ENCODE measurements at places on chromosomes 11 and 22.

GRCh38 chr11:23574149-23574548 is 713.9 kb upstream of the CCDC179 start:
- DNase-seq = no peak

DNA sequence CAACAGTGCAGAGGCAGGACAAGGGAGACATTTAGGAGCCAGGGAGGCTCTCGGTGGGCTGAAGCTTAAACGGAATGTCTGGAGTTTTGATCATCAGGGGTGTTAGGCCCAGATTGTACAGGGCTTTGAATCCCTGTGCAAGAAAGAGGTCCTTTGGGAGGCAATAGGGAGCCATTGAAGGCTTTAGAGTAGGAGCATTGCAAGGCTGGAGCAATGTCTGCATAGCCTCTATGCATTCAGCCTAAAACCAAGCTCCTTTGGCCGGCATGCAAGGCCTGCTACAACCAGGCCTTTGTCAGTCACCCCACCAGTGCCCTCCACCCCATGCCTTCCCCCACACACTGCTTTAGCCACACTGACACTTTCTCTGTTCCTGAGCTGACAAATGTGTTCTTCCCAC is 47.4 kb upstream of the FGF3 start:
- no peak for DNase-seq

GRCh38 chr11:4418403-4418802 is 24.9 kb upstream of the TRIM21 start:
- no peak for DNase-seq

GRCh38 chr22:40462195-40462984 is 92.0 kb downstream of the SGSM3 start:
- peak; percentile 28 for DNase-seq

GRCh38 chr22:23690713-23691112 is at the start of gene RGL4:
RGL4 (plus strand) TSS chr22:23691013; CDS start chr22:23692031, 1,018 bp downstream.
- DNase-seq = no peak

DNA sequence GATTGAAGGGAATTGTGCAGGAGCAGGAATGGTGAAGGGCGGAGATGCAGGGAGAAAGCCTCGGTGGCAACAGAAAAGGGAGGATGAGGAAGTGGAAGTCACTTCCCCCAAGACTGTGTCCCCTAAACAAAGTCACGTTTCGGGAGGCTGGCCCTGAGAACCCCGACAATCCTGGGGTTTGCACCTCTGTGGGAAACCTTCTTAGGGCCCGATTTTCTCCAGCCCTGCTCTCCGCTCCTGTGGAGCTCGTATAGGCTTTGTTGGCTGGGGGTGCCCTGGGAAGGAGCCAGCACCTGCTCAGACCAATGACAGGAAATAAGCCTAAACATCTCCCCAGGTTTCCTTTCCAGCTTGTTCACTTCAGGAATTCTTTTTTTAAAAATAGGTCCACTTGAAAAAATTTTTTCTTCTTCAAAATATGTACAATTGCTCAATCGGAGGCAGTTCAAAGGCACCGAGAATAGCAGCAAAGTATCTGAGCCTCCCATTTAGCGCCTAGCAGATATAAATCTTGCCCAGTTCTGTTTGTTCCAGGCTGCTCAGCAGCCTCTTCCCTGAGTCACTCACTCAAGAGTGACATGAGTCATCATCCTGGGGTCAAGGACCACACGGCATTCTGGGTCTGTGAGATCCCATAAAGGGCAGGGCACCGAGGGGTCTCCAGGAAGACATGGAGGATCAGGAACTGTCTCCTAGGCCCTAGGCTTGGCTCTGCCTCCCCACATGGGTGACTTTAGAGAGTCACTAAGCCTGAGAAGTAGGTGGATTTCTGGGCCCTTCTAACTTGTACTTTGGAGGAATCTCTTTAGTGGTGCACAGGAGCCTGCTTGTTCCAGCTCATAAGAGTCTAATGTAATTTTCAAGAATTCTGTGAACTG is 34.0 kb downstream of the IRAG1 start:
- DNase-seq = peak; percentile 19

- no peak for DNase-seq
Measured at GRCh38 chr11:8826901-8827560, 84.0 kb upstream of the AKIP1 start.

DNA sequence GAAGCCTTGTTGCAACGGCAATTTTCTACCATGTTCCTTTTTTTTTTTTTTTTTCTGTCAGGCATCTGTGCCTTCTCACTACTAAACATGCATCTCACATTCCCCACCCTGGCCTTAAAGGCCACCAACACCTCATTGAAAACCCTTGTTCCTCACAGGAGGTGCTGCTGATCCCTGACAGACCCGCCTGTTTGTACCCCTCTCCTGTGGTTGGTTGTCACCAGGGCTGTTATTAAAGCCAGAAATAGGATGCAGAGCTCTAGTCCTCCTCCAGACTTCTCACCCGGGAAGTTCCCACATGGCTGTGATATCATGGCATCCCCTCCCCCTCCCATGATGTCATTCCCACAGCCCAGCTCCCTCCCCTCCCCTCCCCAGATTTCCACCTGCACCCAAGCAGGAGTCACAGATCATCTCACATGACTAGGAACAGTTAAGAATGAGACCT is 302.8 kb upstream of the NCAM1 start:
- DNase-seq = no peak

GRCh38 chr11:131857246-131857645 is 486.8 kb downstream of the NTM start:
- no peak for DNase-seq

DNA sequence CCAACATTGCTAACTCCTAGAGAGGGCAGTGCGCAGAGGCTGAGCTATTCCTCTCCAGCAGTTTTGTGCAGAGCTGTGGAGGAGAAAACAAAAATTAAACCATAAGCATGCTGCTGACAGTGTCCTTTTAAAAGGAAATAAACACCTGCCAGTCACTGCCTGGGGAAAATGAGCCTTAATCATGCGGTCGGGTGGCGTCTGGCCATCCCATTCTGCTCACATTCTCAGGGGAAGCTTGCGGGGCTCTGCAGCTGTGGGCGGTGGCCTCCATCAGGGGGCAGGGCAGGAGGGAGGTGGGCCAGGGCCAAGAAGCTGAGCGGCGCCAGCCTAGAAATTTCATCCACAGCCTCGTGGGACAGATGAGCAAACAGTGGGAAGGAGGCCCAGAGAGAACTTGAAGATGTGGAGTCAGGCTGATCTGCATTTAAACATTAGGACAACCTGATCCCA is 71.0 kb upstream of the TP53I11 start:
- DNase-seq = no peak

DNA sequence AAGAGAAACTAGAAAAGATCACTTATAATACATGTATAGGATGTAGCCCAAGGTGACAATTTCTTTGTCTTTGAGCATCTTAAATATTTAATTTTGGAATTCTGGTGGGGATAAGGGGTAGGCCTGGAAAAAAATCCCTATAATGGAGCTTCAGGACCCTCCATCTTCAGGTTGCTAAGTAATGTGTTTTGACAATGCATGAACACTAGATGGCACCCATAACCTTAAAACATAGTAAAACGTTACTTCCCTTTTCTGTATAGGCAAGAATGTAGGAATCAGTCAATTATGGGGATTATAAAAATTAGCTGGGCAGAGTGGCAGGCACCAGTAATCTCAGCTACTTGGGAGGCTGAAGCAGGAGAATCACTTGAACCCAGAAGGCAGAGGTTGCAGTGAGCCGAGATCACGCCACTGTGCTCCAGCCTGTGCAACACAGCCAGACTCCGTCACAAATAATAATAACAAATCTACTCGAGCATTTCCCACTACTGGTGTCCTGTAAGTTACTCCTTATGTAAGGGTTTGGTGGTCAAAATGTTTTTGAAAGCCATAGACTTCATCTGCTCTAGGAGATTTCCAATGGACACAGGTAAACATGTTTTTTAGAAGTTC is 541.9 kb upstream of the CCDC90B start:
- peak; percentile 31 for DNase-seq

DNA sequence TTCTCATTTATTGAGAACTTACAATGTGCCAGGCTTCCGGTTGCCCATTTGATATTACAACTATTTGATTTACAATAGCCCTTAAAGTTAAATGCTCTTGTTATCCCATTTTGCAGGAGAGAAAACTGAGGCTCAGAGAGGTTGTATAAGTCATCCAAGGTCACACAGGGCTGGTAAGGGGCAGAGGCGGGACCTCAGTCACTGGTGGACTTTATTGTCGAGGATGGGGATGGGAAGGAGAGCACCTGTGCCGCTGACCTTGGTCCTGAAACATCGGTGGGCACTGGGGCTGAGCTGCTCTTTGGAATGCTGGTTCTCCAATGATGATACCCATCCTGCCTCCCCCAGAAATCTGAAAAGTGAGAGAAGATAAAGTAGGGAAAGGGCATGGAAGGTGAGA is 265.4 kb downstream of the MIAT start:
- peak; percentile 2 for DNase-seq

DNA sequence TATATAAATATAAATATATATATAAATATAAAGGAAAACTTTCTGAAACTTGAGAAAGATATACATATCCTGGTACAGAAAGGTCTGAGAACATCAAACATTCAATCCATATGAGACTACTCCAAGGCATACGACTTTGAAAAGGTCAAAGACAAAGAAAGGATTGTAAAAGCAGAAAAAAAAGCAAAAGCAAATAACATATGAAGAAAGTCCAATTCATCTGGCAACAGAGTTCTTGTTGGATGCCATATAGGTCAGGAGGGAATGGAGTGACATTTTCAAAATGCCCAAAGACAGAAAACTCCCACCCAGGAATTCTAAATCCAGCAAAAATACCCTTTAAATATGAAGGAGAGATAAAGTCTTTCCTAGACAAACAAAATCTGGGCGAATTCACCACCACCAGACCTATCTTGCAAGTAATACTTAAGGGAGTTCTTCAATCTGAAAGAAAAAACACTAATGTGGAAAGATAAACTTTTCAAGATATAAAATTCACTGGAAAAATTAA is 42.3 kb upstream of the MRPL17 start:
- no peak for DNase-seq

DNA sequence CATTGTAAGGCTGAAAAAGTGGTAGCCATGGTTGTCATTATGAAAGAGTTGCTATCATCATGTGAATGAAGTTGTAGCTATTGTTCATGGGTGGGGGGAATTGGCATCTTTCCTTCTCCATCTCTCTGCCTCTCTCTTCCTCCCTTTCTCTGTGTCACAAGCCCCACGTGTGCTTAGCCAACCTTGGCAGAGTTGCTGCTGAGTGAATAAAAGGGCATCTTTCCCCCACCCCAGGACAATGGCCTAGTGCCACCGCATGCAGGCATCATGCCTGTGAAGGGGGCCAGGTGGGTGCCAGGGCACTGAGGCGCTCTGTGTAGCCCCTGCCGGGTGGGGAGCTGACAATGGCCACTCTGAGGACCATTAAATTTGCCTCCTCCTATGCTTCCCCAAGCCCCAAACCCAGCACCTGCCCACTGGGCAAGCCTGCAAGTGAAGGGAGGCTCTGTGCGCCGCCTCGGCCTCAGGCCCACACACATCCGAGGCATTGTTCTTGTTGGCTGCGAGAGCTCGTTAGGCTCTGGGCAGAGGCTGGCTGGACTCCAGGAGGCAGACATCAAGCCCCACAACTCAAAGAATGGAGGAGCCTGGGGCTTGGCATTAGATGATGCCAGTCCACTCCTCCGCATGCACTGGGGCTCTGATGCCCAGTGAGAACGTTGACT is 103.9 kb downstream of the SEZ6L start:
- DNase-seq = no peak

GRCh38 chr11:44246726-44247125 is 63.2 kb downstream of the ALX4 start:
- no peak for DNase-seq

DNA sequence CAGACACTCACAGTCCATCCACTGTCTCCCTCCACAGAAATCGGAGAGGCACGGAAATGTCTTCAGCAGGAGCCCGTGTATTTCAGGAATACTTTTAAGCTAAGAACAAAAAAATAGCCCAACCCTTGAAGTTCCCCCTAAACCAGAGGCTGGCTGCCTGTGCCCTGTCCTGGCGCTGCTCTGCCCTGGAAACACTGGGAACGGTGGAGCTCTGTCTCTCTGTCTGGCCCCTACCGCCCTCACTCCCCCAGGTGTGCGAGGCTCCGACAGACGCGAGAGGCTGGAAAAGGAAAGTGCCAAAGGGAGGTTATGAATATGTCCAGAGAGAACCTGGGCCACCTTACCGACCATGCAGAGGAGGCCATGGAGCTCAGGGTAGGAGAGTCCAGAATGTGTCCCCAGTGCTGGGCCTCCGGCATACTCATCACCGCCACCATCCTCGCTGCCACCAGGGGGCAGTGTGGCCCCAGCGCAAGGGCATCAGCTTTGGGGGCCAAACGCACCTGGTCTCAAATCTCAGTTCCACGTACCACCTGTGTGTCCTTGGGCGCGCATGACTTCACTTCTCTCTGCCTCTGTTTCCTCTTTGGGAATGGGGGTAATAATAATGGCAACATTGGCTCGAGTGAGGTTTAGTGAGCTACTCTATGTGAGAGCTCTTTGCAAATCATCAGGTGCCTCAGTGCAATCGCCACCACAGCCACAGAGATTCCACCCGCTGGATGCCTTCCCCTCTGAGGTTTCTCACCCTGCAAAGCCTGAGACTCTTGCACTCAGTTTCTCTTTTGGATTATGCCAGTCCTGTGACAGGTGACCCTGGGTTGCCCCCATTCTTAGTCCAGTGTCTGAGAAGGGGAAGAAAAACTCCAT is 10.4 kb upstream of the SLCO2B1 start:
- DNase-seq = peak; percentile 80

DNA sequence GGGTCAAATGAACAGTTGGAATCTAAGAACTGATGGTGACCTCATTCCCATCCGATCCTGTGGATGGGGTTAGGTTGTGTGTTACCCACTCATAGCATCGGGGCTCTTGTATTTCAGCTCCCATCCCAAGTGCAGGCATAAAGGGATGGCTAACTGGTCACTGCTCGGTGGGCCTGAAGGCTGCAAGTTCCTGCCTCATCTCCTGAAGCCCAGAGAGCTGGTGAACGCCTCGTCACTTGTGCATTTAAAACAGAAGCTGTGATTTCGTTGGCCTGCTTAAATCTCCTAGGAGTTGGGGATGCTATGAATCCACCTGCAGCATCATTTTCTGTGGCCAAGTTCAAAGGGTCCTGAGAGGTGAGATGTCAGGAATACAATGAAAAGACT is 477.0 kb downstream of the TBC1D22A start:
- DNase-seq = no peak

DNA sequence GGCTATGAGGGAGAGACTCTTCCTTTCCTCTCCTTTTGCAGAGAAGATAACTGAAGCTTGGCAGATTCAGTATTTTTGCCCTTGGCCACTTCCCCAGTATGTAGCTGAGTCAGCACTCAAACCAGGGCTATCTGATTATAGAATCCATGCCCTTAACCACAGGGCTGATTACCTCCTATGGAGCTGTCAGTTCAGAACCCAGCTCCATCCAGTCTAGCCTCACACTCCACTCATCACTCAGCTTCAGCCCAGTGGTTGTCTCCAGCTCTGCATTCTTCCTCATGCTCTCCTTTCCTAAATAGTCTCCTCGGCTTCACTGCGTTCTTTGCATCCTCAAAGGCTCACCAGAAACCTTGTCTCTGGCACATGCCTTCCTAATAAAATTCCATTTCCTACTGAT is 151.6 kb upstream of the BLID start:
- no peak for DNase-seq
